Stimulated activated CD4-positive, alpha-beta T cell treated with anti-CD3 and anti-CD28 coated beads, TNF-alpha, amount 100 ng/mL, for 1 hour (primary cell): ENCODE measurements at places on chromosomes 1 and 21.

DNA sequence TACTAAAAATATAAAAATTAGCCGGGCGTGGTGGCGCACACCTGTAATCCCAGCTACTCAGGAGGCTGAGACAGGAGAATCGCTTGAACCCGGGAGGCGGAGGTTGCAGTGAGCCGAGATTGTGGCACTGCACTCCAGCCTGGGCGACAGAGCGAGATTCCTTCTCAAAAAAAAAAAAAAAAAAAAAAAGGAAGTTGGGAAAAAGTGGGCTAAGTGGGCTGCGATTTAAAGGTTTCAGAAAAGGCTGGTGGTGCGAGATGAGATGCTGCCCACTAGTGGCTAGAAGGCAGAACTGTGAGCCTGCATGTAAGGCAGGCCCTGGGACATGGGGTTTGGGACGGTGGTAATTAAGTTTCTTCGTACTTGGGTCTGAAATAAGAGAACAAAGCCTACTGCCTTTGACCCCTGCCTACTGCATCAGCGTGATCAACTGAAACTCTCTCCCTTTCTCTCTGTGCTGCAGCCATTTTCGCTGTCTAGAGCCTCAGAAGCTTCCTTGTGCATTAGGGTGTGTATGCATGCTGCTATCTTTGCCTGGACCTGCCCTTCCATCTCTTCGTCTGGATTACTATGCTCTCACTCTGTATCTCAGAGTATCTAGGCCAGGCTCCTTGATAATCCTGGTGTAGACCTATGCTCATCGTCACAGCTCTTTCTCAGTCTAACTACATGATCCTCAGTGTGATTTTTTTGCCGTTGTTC is 12.4 kb downstream of the FMOD start:
- DNase-seq = peak; percentile 35

GRCh38 chr1:44786841-44787426 is 1.0 kb downstream of the BEST4 start:
- DNase-seq = no peak

- no peak for DNase-seq
Measured at GRCh38 chr1:57860931-57861565, 437.2 kb upstream of the DAB1 start.

DNA sequence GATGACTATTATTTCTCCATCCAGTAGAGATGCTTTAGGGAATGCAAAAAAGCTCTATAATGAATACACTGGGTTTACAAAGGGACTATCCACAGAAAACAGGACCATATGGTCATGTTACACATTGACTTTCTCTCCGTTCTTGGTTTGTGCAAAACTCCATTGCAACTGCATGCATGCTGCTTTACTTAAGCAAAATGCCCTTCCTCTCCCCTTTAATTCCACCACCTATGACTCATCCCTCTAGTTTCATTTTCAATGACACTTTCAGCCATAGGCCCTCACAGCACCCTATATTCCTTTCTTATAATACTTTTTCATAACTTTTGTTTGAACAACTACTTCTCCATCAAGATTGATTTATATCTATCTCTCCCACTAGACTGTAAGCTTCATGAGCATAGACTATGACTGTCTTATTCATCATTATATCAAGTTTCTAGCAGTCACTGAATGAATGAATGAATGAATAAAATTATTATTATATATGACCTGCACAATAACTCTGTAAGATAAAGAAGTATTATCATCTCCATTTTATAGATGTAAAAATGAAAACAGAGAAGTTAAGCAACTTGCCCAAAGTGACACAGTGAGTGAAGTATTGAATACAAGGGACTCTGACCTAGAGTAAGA is 248.9 kb downstream of the PLPP3 start:
- no peak for DNase-seq

- no peak for DNase-seq
Measured at GRCh38 chr1:234504969-234505768, 26.2 kb upstream of the TARBP1 start.

DNA sequence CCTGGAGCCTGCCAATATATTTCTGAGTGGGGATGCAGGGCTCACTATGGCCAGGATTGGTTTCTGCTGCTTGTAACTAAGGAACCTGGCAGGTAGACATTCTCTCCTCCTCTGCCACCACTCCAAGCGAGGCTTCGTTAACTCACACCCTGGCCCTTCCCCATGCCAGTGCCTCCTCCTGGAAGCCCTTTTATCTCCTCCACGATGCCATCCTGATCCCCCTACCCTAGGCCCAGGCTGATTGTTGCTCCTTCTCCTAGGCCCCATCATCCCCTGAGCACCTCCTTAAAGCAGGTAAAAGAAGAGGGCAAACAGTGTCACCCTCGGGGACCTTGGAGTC is 118.5 kb downstream of the DMRTB1 start:
- no peak for DNase-seq

- no peak for DNase-seq
Measured at GRCh38 chr1:96080925-96081324, 640.7 kb upstream of the PTBP2 start.

GRCh38 chr21:35648512-35648911 is 411.8 kb downstream of the SETD4 start:
- no peak for DNase-seq

DNA sequence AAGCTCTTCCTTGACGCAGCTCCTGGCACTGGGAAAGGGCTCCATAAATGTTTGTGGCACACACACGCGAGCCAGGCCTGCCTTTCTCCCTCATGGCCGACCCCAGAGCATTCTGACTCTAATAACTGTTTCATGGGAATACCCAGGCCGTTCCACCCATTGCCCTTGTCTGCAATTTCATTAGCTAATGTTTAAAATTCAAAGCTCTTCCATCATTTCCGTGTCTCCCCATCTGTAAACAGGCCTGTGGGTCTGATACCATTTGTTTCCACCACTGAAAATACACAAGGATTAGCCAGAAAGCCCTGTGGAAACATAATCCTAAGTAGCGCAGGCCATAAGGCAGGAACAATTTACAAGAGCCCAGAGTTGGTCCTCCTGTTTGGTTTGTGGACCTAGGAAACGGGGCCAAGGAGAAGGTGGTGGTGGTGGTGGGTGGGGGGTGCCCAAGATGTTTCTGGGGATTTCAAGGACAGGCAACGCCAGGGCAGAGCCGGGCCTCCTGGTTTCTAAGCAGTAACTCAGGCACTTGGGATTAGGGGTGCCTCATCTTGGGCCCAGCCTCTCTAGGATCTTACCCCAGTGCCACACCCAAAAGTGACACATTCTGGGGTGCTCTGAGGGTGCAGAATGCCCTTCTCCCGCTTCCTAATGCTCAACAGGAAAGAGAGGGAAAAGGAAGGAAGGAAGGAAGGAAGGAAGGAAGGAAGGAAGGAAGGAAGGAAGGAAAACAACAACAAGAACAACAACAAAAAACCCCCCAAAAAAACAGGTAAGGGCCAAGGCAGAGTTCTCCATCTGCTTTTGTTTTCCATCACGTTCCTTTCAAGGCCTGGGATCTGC is 79.4 kb downstream of the SSBP3 start:
- no peak for DNase-seq

DNA sequence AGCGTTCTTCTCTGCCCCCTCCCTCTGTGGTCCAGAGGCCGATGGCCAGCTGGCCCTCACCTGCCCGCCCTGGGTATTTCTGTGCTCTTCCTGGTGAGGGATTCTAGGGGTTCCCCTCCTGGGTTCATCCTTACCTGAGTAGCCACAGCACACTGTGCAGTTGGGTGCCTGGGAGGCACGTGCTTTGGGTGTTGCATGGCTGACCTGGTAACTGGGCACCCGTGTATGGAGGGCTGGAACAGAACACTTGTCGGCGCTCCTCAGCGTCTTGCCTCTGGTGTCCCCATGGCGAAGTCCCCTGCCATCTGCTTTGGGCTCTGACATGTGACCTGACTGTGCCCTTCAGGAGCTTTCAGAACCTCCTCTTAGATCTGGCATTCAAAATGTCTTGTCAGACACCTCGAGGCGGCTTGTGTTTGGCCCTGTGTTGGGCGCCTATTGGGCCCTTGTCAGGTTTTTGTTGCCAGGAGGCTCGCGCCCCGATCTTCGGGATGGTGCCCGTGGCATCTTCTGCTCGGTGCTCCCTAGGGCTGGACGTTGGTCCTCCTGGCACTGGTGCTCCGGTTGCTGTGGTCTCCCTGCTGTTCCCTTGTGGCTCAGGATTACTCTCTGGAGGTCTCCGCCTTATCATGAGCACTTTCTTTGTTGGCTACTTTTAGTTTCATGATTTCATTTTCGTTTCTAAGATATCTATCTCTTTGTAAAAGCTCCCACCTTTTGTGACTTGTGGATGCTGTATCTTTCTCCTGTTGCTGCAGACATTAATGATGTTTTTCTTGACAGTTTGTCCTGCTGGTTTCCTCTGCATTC is 28.5 kb downstream of the SKI start:
- no peak for DNase-seq

- no peak for DNase-seq
Measured at GRCh38 chr1:95948023-95948422, 714.0 kb downstream of the RWDD3 start.

GRCh38 chr1:206864939-206865671 is at the start of gene IL20:
IL20 (plus strand) TSS chr1:206865623; CDS start chr1:206865853, 230 bp downstream.
- DNase-seq = peak; percentile 65

- no peak for DNase-seq
Measured at GRCh38 chr1:101268893-101269292, 32.1 kb downstream of the S1PR1 start.

GRCh38 chr21:23886828-23887724 is 1720.2 kb downstream of the MRPL39 start:
- no peak for DNase-seq

GRCh38 chr1:222045786-222046185 is 303.9 kb upstream of the DUSP10 start:
- DNase-seq = no peak

- DNase-seq = no peak
Measured at GRCh38 chr1:99681583-99681982, 35.7 kb downstream of the PALMD start.

DNA sequence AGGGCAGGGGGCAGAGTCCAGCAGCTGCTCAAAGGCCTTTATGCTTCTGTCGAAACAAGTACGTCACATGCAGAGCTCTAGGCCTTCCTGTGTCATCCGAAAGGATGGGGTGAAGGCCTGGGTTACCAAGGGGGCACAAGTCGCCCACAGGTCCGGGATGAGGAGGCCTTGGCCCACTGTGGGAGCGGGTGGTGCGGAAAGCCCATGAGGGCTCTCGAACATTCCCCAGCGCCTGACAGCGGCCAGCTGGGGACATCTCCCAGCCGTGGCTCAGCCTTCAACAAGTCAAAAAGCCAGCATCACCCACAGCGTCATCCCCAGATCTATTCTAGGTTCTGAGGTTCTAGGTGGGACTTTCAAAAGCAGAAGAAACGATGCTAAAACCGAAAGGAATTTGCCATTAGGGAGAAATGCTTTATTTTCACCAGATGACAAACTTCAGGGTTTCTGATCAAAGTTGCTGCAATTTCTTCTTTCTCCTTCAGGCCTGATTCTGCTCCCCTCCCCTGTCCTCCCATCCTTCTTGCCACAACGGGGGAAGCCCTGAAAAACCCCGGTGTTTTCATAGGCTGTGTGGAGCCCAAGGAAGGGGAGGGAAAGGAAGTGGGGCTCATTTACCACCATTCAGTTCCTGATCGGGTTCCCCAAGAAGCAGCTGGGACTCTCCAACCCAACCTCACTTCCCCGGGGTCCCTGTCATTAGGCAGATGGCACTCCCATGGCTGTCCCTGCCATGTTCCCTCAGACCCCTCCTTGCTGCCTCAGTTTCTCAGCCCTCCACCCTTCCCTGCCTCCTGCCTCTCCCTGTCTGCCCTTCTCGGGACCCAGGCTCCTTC is 17.6 kb downstream of the GPR137B start:
- DNase-seq = no peak

DNA sequence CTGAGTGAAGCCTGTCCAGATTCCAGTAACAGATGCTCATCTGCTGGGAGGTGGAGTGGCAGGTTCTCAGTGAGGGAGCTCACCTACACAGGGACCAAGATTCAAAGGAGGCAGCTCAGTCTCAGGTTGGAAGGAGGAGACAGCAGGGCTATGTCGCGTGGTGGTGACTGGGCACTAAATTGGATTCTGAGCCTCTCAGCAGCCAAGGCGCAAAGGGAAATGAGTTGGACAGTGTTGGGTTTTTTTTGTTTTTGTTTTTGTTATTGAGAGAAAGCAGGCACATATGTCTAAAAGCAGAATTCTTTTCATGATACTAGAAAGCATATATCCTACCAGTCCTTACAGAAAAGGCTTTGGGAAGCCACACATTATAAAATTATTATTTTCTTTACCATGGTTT is 26.2 kb downstream of the UMODL1 start:
- DNase-seq = no peak

- DNase-seq = no peak
Measured at GRCh38 chr1:54510715-54511270, 37.2 kb upstream of the ACOT11 start.

- DNase-seq = no peak
Measured at GRCh38 chr1:54323921-54324250, 82.3 kb downstream of the SSBP3 start.

DNA sequence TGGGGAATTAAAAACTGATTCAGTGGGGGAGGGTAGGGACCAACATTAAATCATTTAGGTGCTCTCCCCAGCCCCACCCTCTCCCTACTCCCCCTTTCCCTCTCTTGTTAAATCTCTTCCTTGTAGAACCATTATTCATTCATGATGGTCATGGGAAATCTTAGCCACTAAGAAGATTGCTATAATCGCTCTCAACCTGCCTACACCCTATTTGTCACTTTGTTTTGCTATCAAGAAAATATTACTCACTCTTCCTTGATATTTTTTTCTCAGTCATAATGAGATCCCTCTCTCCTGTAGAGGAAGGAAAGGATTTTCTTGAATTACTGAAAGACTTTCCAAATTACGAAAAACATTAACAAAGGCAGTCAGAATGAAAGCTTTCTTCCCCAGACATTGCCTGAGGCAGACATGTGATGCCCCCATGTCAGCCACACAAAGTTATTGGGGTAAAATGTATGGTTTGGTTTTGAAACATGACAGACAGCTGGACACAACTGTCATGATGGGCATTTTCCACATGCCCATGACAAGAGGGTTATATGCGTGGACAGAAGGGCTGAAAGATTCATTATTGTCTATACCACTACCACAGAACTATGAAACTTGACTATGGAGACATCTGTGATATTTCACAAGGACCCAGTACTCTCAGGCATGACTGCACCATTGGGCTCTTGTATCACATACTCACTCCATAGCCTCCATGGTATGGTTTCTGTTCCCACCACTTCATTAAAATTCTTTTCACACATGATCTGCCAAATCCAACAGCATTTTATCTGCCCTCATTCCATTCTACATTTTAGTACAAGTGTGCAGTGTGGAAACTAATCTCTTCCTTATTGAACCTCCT is 420.1 kb downstream of the DISC1 start:
- DNase-seq = no peak

GRCh38 chr1:212566522-212567479 is 41.8 kb upstream of the ATF3 start:
- no peak for DNase-seq

DNA sequence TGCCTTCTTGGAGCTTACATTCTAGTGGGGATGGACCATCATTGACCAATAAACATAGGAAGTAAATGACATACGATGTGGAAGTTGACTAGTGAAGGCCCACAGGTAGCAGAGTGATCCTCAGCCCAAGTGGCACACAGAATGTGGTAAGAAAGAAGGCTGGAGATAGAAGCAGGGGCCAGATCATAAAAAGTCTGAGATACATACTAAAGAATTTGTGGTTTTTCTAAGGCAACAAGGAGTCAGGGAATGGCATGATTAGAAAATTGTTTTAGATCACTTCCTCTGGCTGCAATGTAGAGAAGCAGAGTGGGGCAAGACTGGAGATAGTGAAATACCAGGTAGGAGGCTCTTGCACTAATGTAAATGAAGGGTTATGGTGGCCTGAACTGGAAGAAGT is 154.0 kb downstream of the VPS13D start:
- DNase-seq = no peak

- DNase-seq = no peak
Measured at GRCh38 chr1:230863449-230863848, 4.9 kb downstream of the C1orf198 start.

- DNase-seq = no peak
Measured at GRCh38 chr1:55213885-55214211, 1.3 kb downstream of the USP24 start.
